A549 treated with DMSO at 1 μM for 4 hours (cell line): ENCODE measurements at places on chromosomes 4 and X. TPM values are rescaled to one million over a fixed set of nuclear protein-coding genes. Genes with fewer than 3 reads are reported as not detected.

FSTL5 gene
- 0.01 to 0.07 TPM (median 0.07 TPM) in 3 of 5 replicates, not detected in the others for total RNA-seq

NSG1 gene
- total RNA-seq, result 0.46 to 0.86 TPM (median 0.65 TPM) in 5 replicates

DCAF12L2 gene
- total RNA-seq, result 0.13 to 0.21 TPM (median 0.16 TPM) in 4 of 5 replicates, not detected in the other

ARHGAP6 gene
- total RNA-seq, result not detected in 5 replicates

UNC5C gene
- total RNA-seq, result 0.01 to 0.02 TPM in 2 of 5 replicates, not detected in the others

CXorf65 gene
- not detected in 5 replicates for total RNA-seq

ATP11C gene
- total RNA-seq, result 8.7 to 13.6 TPM (median 10.9 TPM) in 5 replicates

OPRPN gene
- total RNA-seq, result not detected in 5 replicates

SLC9B1 gene
- total RNA-seq, result 0.09 to 0.28 TPM (median 0.11 TPM) in 3 of 5 replicates, not detected in the others
